ENCODE measurements at places on chromosomes 6 and 20.

- no peak for DNase-seq
These were observed 117.3 kb downstream of the ADGRG6 start for GRCh38 chr6:142419071-142419470.

- no peak for DNase-seq
These were observed 543 bp upstream of the MUC22 start for GRCh38 chr6:31009731-31010130.

DNA sequence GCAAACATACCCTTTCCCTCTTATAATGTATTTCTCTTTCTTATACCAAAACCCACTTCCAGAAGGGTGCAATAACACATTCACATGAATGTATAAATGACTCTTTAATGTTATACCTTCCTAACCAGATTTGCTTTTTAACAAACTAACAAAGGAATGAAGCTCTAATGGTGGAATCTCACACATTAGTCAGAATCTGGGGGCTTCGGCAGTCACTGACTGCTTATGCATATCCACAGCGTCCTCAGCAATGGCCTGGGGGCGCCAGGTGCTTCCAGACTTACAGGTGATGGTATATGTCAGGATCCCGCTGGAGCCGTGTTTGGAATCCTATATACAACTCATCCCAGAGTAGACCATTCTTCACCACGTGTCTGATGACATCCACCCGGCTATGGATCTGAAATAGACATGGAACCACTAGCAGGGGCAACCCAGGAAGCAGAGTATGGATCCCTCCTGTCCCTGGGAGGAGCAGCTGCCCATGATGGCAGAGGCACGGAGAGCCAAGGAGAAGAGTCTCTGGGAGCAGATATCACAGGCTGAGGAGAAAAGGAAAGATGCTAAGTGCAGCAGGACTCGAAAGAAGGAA, 150.8 kb upstream of the RIPOR2 start:
- no peak for DNase-seq

- DNase-seq = no peak
These were observed 76.8 kb downstream of the OLIG3 start for GRCh38 chr6:137417396-137417795.

DNA sequence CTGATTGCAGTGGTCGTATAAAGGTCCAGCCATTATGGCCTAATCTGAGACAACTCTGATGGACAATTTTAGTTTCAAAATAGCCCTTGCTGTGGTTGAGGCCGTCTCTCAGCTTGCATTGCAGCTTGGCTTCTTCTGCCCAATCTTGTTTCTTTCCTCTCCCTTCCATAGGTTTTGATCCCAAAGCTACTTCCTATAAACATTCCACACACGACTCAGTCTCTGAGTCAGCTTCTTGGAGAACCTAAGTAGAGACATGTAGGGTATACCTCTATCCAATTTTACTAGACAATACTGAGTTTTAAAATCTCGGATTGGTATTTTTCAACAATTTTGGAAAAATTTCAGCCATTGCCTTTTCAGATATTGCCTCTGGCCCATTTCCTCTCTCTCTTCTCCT, 13.4 kb downstream of the IYD start:
- no peak for DNase-seq

GRCh38 chr20:64161356-64162238, 2.7 kb upstream of the MYT1 start:
- DNase-seq = no peak

DNA sequence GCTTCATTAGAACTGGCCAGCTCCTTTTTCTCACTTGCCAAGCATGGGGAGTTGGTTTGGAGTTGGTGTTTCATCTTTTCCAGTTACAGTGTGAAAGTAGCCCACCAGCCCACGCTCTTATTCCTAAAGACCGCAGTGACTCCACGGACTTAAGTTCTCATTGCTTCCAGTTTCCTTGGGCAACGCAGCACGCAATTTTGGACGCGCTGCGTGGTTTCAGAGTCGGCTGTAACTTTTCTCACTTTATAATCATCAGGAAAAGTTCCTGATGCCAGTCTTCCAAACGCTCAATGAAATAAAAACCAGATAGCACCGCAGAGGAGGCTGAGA, 381 bp upstream of the PEX7 start:
- peak; percentile 3 for DNase-seq

GRCh38 chr6:31597006-31597405, 4.2 kb upstream of the NCR3 start:
- DNase-seq = no peak

DNA sequence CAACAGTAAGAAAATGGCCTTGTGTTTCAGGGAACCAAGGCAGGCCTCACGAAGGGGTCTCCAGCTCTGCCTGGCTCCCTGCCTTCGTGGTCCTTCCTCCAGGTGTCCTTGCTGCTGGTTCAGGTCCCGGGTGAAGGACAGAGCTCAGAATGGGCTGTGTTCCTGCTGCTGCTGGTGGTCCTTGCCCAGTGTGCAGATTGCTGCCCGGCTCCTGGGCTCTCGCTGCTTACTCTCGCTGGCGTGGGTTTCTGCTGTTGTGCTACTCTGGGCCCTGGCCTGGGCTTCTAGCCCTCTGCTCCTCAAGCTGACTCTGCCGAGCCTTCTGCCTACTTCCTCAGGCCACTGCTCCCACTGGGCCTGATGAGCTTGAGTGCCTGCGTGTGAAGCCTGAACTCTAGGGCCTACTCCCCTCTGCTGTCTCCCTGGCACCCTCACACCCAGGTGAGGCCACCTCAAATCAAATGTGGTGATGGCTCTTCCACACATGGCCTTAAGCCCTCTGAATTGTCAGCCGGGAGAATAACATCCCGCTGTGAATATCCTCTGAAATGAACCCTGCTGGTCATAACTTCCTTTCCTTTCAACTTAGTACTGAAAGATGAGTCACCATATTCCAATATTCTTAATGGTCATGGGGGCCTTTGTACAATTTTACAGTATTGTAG, 171.6 kb downstream of the FOXC1 start:
- DNase-seq = no peak

DNA sequence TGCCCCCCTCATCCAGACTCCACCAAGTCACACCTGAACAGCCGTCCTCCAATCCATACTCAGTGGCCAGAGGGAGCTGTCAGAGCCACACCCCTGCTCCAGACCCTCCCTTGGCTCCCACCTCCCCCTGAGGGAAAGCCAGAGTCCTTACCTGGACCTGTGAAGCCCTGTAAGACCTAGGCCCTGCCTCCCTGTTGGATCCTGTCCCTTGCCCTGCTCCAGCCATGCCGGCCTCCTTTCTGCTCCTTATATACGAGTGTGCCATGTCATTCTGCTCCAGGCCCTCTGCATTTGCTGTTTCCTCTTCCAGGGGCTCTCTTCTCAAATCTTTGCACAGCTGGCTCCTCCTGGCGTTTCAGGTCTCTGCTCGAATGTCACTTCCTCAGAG, 100.3 kb upstream of the MYL9 start:
- DNase-seq = no peak

DNA sequence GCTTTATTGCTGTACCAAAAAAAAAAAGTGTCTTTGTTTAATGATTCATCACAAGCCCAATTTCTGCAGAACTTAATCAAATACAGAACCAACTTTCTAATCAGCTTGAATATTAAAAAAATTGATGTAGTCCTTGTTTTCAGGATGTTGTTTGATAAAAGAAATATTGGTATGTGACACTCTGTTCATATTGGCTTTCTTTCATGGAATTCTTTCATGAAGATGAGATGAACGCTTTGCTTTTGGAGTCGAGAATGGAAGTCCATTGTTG, 184.3 kb downstream of the ZNF217 start:
- no peak for DNase-seq

DNA sequence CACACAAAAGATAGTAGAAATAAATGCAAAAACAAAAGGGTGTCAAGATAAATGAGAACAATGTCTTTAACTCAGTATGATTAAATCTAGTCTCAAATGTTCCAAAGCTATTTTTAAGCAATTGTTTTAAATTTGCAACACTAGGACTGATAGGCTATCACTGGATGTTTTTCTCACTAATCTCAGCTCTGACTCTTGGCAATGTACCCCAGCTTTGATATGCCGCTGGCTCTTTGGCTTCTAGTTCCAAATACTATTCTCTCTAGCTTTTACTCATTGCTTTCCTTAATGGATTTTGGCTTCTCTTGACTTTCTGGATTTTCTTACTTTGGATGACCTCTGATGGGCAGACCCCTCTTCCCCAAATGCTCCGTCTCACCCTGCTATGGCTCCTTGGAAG, 116.0 kb upstream of the SLC35B3 start:
- DNase-seq = no peak

GRCh38 chr6:66814156-66814555, 1107.1 kb upstream of the EYS start:
- DNase-seq = no peak

DNA sequence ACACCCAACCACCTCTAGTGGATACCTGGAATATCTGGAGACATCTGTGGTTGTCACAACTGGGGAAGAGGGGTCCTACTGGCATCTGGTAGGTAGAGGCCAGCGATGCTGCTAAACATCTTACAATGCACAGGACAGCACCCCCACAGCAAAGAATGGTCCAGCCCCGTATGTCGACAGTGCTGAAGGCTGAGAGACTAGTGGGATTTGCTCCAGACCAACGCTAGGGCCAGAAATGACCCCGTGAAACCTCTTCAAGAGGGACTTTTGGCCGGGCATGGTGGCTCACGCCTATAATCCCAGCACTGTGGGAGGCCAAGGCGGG, 7.2 kb downstream of the PREX1 start:
- DNase-seq = no peak

DNA sequence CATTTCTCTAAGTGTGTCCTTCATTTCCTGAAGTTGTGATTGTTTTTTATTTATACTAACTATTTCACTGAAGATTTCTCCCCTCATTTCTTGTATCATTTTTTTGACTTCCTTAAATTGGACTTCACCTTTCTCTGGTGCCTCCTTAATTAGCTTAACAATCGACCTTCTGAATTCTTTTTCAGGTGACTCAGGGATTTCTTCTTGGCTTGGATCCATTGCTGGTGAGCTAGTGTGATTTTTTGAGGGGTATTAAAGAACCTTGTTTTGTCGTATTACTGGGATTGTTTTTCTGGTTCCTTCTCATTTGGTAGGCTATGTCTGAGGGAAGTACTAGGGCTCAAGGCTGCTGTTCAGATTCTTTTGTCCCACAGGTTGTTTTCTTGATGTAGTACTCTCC, 92.8 kb downstream of the ESR1 start:
- DNase-seq = no peak

DNA sequence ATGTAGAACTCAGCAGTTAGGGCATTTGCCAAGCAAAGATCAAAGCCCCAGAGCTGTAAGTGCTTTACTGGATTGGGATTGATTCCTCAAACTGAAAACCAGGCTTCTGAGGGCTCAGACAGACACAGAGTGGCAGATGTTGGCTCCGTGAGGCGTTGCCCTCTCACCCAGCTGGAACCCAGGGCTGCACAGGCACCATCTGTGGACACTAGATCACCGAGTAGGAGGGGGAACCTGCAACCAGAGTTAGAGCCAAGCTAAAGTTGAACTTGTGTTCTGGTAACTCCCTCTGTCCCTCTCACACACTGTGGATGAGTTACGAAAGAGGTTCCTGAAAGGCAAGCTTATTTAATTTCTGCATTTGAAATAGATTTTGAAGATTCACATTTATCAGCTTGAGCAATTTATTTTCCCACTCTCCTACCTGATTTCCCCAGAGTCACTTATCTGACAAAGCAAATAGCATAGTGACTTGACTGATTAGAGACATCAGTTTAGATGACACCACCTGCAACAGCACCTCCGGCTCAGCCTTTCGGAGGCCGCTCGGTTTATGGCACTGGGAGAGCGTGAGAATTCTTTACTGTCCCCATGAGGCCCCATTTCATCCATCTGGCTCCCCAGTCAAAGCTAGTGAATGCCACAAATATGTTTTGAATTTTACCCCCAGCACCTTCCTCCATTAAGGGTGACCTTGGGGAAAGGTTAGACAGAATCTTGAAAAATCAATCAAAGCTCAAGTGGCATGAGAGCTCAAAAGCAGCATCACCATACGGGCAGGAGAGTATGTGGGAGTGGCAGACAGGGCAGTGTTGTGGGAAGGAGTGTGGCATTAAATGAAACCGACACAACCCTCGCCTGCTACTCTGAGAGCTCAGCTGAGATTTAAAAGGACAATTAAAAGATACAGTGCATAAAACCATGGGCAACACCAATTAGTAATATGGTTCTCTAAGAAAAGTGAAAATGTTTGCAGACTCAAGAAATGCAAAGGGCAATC, 48.5 kb downstream of the RPF2 start:
- DNase-seq = no peak

DNA sequence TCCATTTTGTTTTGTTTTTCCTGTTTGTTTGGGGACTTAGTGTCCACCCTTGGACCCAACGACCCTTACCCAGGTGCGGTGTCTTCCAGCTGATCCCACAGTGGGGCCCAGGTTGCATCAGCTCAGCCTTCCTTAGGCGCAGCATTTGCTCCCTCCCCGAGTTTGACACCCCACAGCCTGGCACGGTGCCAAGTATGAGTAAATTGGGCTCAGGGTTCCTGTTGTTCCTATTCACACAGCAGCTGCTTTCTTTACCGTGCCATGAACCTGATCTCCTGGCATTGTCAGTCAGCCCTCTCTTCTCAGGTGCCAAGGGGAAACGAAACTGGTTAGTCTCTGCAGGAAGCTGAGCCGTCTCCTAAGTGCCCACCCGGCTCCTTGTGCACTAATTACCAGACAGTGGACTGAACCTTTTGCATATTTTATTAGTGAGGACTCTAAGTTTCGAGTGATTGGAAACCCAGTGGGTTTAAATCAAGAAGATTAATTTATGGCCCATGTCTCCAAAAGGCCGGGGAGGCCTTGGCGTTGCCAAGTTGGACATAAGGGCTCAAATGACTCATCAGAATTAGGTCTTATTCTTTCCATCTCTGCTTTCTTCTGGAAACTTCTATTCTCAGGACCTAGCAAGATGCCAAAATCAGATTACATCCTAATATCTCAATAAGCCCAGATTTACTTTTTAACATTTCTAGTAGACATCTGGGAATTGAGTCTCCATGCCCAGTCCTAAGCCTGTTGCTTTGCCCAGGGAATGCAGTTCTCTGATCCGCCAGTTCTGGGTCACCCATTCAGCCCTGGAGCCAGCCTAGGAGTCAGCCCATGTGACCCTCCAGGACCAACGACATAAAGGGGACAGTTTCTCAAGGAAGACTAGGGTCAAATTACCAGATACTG, 68.8 kb downstream of the TSHZ2 start:
- no peak for DNase-seq

GRCh38 chr6:41712651-41713103, 22.7 kb downstream of the TFEB start:
- no peak for DNase-seq

DNA sequence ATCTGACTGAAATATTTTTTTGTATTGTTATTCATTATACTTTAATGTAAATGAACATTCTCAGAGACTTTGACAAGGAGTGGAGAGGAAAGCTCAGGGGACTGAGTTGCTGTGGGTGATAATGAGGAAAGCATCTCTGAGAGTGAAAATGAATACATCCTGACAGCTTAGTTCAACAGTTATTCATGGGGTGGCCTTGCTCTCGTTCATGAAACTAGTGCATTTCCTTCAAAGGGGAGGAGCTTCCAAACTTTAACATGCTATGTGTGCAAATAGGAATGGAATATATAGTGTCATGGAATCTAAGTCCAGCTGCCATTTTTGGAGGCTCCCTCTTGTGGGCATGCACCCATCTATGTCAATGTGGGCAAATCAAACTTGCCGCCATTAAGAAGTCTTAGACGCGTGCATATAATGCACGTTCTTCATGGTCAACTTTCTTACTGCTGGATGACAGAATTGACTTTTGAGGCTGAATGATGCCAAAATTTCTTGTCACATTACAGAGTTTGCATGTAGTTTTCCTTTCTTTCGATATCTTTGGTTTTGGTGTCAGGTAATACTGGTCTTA, 124.3 kb upstream of the TMEM170B start:
- no peak for DNase-seq

- DNase-seq = no peak
These were observed 9.4 kb downstream of the DIDO1 start for GRCh38 chr20:62916703-62917476.

- no peak for DNase-seq
These were observed 181.4 kb downstream of the SIM1 start for GRCh38 chr6:100283285-100283684.
